ENCODE measurements at places on chromosomes 3 and 15. TPM values are rescaled to one million over a fixed set of nuclear protein-coding genes. Genes with fewer than 3 reads are reported as not detected.

DNA sequence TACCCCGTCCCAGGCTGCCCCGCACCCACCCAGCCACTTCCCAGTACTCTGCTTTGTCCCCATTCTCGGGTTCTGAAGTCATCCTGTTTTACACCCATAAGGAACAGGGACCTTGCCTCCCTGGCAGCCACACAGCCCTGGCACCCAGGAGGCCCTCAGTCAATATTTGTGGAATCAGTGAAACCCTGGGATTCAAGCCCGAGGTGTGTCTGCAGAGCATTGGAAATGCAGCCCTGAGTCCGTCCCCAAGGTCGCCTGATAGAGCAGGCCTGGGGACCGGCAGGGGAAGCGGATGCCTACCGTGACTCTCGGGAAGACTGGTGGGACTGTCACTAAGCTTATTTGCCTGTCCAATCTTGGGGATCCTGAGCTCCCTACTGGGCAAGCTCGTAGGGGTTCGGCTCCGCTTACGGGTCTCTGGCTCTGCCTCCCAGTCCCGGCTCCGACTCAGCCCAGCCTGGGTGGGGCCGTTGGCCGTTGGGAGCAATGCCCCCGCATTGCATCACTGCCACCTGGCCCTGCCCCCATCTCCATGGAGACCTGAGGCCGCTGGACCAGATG is 64.4 kb upstream of the TAMM41 start:
- no peak for DNase-seq

Gene PLXNA1
- polyA plus RNA-seq: 29.5 TPM

Gene IQCF5
- polyA plus RNA-seq: not detected

DNA sequence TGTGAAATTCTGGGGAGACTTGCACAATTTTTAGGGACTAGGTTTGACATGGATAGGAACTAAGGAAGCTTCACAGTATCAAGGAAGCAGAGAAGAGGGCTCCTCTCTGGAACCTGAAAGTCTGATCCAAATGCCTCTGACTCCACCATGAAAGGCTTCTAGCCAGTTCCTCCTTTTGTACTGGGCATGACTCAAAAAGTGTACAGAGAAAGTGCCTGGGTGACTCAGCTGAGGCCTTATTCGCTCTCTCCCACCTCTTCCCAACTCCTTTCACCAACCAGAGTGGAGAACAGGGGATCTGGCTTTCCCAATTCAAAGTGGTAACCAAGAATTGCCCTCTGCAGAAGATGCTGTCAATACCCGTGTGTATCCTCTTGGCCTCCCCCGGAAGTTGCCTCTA is 342.9 kb upstream of the PROK2 start:
- DNase-seq: no peak

Gene THBS1
- polyA plus RNA-seq: 168 TPM

Gene HCLS1
- polyA plus RNA-seq: 5.3 TPM

GRCh38 chr15:60444289-60444912 is 34.5 kb downstream of the ICE2 start:
- DNase-seq: no peak

- DNase-seq: no peak
Observed at GRCh38 chr15:51307325-51307724, 31.1 kb downstream of the CYP19A1 start.

GRCh38 chr3:45946875-45947274 is 3.6 kb downstream of the CXCR6 start:
- DNase-seq: no peak

Gene ST3GAL6
- polyA plus RNA-seq: 85.1 TPM

Gene GHRL
- 3.1 TPM for polyA plus RNA-seq

GRCh38 chr15:85821545-85821944 is 26.8 kb upstream of the KLHL25 start:
- no peak for DNase-seq

GRCh38 chr3:46541835-46542234 is 24.3 kb downstream of the LRRC2 start:
- no peak for DNase-seq

Gene ABHD17C
- 33.9 TPM for polyA plus RNA-seq

GRCh38 chr15:88906130-88906529 is 7.0 kb downstream of the MFGE8 start:
- no peak for DNase-seq

Gene TM6SF1
- polyA plus RNA-seq: 1.7 TPM

GRCh38 chr3:136979204-136979603 is 21.4 kb downstream of the IL20RB start:
- no peak for DNase-seq

GRCh38 chr3:126607214-126607908 is 47.6 kb downstream of the TXNRD3 start:
- no peak for DNase-seq

GRCh38 chr15:78749831-78750230 is 61.4 kb downstream of the ADAMTS7 start:
- DNase-seq: no peak

DNA sequence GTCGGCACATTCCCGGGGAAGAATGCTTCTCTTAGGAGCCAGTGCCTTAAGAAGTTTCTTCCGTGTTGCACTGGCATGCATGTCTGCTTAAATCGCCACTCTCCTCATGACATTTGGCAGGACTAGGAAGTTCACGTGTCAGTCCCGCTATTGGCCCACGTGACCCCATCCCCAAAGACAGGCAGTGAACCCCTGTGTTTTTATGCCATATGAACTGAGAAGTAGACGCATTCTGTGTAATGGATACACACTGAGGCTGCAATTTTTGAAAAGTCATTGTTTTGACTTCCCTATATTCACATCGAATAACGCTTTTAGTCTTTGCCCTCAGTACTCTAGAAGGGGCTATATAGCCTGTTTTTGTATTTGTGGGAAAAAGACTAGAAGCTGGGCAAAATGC is 125.6 kb upstream of the TBL1XR1 start:
- DNase-seq: no peak

Gene NR2E3
- polyA plus RNA-seq: 0.39 TPM

- DNase-seq: no peak
Observed at GRCh38 chr3:11499144-11499543, 144.6 kb downstream of the VGLL4 start.

- no peak for DNase-seq
Observed at GRCh38 chr3:72338942-72339669, 509.1 kb downstream of the SHQ1 start.

- no peak for DNase-seq
Observed at GRCh38 chr3:21599890-21600289, 151.1 kb downstream of the ZNF385D start.

Gene SATB1
- 38.8 TPM for polyA plus RNA-seq

- no peak for DNase-seq
Observed at GRCh38 chr15:101175401-101175800, 76.4 kb downstream of the CHSY1 start.

GRCh38 chr3:175484666-175485065 is 625.5 kb downstream of the NAALADL2 start:
- DNase-seq: no peak

GRCh38 chr15:25435474-25436243 is 3.2 kb downstream of the UBE3A start:
- no peak for DNase-seq

DNA sequence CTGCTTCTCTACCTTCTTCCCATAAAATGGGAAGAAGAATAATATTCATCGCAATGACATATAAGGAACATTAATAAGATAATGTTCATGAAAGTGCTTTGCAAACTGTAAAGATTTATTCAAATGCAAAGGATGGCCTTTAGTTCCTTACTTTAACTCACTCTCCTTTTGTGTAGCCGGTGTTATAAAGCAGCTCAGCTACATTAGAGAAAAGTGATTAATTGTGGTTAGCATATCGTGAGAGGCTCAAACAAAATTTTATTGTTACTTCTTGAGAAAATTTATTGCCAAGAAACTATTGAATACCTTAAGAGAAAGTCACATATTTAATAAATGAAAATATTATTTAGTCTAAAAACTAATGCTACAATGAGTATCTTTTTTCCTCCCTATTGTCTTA is 250.7 kb upstream of the NR2E3 start:
- DNase-seq: no peak

- DNase-seq: no peak
Observed at GRCh38 chr15:50065279-50065678, 53.8 kb downstream of the ATP8B4 start.

DNA sequence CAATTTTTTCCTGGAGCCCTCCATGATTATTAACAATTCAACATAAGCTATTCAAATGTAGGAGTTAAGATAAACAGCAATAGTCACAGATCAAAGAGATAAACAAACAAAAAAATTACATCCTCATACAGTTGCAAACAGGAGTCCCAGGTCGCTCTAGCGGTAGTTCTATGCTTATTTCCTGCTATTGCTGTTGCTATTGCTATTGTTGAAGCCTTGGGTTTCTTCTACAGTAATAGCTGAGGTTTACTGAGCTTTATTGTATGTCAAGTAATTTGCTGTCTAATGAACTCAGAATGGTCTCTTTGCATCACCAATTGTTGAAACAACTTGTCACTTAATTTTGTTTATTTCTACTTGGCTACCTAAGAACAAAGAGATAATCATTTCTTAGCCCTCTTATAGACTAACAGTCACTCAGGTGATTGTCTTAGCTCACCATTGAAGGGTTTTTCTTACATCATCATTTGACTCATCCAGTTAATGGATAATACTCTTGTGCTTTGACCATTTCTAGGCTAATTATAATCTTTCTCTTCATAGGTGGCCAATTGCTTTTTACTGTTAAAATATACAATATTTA is 654.6 kb downstream of the MECOM start:
- no peak for DNase-seq

DNA sequence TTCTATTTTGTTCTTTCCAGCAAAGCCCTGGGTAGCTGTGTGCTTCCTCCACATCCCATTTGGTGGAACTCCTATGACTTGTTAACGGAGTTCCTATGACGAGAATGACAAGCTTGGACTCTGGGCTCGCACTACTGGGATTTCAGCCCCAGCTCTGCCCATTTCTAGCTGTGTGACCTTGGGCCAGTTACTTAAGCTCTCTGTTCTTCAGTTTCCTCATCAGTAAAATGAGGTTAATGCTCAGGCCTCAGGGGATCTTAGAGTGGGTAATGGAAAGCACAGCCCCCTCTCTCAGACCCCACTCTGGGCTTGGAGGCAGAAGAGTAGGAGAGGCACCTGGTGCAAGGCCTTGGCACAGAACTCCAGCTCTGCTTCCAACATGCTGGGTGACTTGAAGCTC is 123.1 kb downstream of the SMAD6 start:
- no peak for DNase-seq

DNA sequence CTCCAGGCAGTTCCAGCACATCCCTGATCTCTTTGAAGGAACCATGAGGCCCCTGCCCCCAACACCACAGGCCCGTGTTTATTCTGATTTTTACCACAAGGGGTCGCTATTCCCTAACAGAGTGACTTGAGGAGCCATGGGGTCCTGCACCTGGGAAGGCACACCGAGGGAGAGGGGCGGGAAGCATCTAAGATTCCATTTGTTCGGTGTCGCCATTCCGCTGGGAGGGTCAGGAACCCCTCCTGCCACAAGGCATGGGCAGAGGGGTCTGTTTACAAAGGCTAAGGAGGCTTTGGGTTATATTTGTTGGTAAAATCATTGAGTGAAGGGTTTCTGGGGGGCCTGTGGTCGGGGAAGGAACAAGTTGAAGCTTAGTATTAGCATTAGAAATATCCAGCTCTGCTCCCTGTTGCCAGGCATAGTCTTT is 77.1 kb downstream of the WDR76 start:
- peak; percentile 61 for DNase-seq

Gene PLAAT1
- 3.4 TPM for polyA plus RNA-seq

GRCh38 chr3:83065851-83066460 is 1304.5 kb upstream of the GBE1 start:
- no peak for DNase-seq

GRCh38 chr3:41220906-41221677 is 21.8 kb downstream of the CTNNB1 start:
- no peak for DNase-seq

DNA sequence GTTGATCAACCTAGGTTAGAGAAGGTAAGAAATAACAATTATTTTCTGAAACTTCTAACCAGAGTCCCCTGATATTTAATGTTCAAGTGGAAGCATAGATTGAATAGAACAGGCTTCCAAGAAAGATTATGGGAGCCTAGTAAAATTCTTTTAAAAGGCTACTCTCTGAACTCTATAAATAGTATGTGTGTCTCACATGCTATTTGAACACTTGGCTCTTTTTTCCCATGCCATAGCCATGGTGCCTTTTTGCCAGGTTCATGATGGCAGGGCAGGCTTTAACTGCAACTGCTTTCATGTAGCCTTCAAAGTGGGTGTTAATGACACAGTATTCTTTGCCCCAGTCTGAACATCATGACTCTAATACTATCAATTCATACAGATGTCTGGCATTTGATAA is 22.9 kb upstream of the STRIT1 start:
- no peak for DNase-seq

Gene GADL1
- polyA plus RNA-seq: 4.3 TPM

Gene IGF2BP2
- 88.9 TPM for polyA plus RNA-seq

DNA sequence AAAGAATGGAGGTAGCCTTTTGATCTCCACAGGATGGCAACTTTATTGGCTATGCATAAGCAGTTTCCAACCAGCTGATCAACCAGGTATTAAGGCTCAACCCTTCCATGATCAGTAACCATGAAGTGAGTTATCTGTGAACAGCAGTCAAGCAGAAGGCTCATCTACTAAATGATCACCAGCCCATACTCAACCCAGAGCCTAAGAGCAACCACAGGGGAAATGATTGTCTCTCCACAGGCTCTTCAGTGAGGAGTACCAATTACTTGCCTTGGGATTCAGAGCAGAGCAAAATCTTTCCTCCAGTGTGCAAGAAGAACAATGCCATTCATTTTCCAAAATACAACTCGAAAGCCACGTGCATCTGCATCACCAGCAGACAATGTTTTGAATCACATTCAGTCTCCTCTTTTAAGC is 754.8 kb downstream of the ROBO1 start:
- DNase-seq: no peak
